ENCODE measurements at places on chromosomes 3 and 15.

DNA sequence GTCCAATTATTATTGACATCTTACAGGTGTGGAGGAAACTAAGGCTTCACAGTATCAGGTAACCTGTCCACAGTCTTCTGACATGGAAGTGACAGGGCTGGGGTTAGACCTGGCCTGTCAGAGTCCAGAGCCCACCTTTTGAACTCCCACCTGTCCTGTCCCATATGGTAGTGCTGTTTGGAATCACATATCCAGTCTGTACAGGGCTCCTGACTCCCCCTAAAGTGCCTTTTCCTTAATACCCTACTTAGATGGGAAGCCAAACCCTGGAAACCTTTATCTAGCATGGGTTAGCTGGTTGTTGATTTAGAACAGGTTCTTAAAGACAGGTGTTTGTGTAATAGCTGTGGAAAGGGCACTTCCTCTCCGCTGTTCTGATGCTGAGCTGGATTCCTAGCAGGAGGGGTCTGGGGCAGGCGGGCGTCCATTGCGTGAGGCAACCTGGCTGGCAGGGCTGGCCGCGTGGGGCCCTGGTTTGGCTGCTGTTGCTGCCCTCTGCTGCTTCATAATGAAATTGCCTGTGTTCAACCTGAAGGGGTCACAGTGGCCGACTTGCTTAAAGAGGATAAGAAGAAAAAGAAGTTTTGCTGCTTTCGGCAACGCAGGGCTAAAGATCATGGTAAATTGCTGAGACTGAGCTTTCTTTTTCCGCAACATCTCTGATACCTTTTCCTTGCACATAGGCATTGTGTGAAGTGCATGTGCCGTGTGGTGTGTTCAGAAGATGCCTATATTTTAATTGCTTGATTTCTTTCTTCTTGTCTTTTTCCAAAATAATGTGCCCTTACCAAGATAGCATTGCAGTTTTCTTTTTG is 136.2 kb downstream of the CHDH start:
- peak; percentile 54 for DNase-seq

DNA sequence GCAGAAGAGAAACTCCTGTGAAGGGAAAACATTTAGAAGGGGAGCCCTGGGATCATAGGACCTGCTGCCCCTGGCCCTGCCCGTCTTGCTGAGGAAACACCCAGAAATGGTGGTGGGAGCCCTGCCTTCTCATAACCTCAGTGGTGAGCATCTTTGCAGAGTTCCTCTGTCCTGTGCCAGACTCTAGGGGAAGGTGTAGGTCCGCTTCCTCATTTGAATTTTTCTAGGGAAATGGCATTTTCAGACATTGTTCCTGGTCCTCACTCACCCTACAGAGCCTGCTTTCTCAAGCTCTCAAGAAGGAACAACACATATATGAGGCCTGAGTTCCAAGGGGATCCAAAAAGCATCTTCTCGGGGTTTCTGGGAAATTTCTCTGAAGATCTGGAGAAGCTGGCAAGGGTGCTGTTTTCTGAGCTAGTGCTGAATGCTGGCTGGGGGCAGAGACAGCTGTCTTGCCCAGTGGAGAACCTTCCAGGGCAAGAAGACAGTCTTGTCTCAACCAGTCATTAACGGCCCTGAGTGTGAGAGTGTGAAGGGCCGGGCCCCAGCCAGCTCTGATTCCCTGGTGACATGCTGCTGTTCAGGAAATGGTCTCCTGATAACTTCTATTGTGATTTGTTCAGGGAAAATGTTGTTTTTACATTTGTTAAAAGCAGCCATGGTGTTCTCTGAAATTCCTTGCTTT is 283.1 kb upstream of the LRRFIP2 start:
- DNase-seq, result no peak

DNA sequence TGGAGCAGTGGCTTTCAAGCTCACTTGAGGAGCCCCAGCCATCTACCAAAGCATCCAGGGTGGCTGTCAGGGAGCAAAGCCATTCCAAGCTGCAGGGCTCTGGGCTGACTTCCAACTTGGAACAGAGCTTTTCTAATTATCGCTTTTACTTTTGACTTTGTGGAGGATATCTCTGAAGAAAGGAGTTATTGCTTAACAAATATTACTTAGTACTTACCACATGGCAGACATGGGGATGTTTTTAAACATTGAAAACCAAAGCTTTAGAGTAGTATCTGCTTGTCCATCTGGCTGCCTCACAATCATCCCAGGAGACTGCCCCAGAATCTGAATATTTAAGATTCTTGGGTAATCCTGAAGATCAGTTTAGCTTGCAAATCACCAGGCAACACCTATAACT is 8.9 kb downstream of the TAGLN3 start:
- DNase-seq, result no peak

DNA sequence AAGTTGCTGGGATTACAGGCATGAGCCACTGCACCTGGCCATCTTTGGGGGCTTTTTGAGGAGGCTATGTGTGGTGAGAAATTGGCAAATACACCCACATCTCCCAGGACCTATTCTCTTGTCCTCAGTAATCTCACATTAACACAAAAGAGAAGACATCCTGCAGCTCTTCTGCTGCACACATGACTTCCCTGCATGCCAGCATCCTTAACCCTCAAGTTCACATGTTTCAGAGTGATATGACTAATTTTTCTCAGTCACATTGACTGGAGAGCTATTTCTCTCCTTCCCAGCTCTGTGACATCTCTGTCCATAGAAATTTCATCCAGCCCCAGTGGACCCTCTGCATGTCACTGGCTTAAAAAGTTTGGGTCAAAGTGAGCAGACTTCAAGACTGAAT is 1.9 kb upstream of the SKIC8 start:
- no peak for DNase-seq

- DNase-seq, result no peak
Observed at GRCh38 chr3:135918600-135918999, 46.9 kb upstream of the PPP2R3A start.

GRCh38 chr15:89367485-89368451 is 33.1 kb upstream of the POLG start:
- DNase-seq, result peak; percentile 45
